ENCODE measurements at places on chromosomes 3 and 15.

DNA sequence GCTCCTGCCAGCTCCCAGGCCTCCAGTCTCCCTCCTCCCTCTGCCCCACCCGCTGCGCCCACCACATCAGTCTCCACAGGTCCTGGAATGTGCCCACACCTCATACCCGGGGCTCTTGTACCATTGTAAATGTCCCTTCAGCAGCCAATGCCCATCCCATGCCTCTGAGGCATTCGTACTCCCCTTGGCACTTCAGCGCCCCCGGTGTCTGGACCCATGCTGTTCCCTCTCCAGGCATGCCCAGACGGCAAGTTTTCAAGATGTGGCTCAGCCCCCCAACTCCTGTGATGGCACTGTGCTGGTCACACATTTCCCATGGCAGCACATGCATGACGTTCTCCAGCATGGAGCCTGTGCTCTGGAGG lies 13.3 kb downstream of the PLXND1 start:
- DNase-seq, result no peak

- DNase-seq, result no peak
These were observed 34.8 kb downstream of the B3GALNT1 start for GRCh38 chr3:161070252-161070930.

GRCh38 chr3:61903931-61904657 lies 342.7 kb downstream of the PTPRG start:
- DNase-seq, result no peak

GRCh38 chr15:50820808-50821382 lies 55.4 kb upstream of the SPPL2A start:
- no peak for DNase-seq

GRCh38 chr15:69456208-69457166 lies 3.9 kb downstream of the RPLP1 start:
- DNase-seq, result no peak

GRCh38 chr3:105826778-105827634 lies 41.8 kb downstream of the CBLB start:
- DNase-seq, result peak; percentile 59

- no peak for DNase-seq
These were observed 705.8 kb downstream of the NR2F2 start for GRCh38 chr15:97036301-97036700.

- DNase-seq, result no peak
These were observed 54.1 kb upstream of the MNS1 start for GRCh38 chr15:56519000-56519399.

DNA sequence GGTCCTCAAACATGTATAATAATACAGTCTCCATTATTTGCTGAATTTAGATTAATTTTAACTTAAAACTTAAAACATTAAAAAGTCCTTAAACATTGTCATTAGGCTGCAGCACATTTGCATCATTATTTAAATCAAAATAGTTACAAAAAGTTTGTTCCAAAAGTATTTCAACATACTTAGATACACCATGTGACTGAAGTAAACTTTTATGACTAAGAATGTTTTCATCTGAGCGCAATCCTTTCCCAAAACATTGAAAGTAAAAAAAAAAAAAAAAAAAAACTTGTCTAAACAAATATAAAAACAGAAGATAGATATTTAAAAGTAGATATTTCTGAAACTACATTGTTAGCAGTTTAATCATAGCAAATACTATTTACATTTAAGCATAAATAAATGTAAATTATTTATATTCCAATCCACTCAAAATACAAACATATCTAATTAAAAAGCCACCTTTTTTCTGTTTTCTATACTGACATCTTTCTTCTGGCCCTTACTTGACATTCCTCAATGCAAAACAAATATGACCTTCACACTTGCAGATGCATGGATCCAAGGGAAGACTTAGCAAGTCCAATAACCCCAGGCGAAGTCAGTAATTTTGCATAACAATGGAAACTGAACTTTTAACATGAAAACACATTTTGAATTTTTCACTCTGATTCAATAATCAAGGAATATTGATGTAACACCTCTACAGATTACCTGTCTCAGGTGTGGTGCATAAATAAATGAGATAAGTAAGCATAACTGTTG lies 10.3 kb downstream of the FAM227B start:
- no peak for DNase-seq
